Immature natural killer cell (primary cell): ENCODE measurements at places on chromosomes 16 and 17. TPM values are rescaled to one million over a fixed set of nuclear protein-coding genes. Genes with fewer than 3 reads are reported as not detected.

- no peak for DNase-seq
Measured at GRCh38 chr17:53391197-53391596, 431.5 kb upstream of the KIF2B start.

DNA sequence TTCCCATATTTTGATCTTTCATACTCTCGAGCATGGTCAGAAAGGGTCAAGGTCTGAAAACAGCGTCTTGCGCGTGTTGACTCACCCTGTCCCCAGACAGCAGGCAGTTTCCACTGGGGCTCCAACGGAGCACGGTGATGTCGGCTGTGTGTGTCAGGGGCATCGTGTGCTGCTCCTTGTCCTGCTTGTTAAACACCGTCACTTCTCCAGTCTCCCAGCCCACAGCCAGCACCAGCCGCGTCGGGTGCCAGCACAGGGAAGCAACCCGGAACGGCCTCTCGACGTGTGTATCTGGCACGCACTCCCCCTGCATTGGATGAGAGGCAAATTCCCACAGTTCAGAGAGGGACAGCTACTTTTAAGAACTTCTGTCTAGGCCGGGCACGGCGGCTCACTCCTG, 9.6 kb downstream of the IFT140 start:
- DNase-seq: no peak

Gene PLSCR3
- polyA plus RNA-seq: 82.5 TPM

- no peak for DNase-seq
Measured at GRCh38 chr16:715477-716199, 720 bp downstream of the METRN start.

GRCh38 chr16:51880776-51881175, 666.2 kb downstream of the TOX3 start:
- no peak for DNase-seq

- peak; percentile 13 for DNase-seq
Measured at GRCh38 chr17:80891397-80892018, 100.1 kb upstream of the CHMP6 start.

Gene DBNDD1
- polyA plus RNA-seq: not detected

- no peak for DNase-seq
Measured at GRCh38 chr17:75734674-75735294, 13.5 kb downstream of the ITGB4 start.

DNA sequence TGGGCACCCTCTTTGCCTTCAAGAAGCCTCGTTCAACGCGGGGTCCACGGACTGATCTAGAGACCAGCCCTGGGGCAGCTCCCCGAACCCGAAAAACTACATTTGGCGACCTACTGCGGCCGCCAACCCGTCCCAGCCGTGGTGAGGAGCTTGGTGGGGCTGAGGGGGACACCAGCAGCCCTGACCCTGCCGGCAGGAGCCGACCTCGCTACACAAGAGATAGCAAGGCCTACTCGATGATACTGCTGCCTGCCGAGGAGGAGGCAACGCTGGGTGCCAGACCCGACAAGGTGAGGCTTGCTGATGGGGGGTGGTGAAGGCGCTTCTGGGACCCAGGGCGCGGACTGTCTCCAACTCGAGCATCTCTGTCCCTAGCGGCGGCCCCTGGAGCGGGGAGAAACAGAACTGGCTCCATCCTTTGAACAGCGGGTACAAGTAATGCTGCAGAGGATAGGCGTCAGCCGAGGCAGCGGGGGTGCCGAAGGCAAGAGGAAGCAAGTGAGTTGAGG, 5.6 kb downstream of the ACD start:
- no peak for DNase-seq
